ENCODE measurements at places on chromosomes 7 and 10.

GRCh38 chr10:129410688-129411392 lies 56.2 kb upstream of the MGMT start:
- DNase-seq = no peak

DNA sequence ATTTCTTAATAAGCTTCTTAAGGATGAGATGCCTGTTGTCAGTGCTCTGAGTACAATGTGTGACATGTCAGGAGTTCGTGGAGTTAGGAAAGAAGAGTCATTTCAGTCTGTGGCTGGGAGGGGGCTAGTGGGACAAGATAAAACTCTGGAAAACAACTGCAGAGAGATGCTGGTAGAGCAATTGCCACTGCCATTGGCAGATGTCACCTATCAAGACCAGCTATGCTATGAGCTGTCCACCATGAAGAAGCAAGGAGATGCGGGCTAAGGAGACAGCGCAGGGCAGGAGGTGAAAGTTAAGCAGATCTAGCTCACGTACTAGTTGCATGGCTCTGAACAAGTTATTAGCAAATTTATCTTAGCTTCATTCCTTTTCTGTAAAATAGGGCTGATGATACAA lies 756.7 kb downstream of the KCNMA1 start:
- DNase-seq = no peak

- no peak for DNase-seq
Measured at GRCh38 chr7:143321734-143322133, 5.8 kb downstream of the CLCN1 start.

DNA sequence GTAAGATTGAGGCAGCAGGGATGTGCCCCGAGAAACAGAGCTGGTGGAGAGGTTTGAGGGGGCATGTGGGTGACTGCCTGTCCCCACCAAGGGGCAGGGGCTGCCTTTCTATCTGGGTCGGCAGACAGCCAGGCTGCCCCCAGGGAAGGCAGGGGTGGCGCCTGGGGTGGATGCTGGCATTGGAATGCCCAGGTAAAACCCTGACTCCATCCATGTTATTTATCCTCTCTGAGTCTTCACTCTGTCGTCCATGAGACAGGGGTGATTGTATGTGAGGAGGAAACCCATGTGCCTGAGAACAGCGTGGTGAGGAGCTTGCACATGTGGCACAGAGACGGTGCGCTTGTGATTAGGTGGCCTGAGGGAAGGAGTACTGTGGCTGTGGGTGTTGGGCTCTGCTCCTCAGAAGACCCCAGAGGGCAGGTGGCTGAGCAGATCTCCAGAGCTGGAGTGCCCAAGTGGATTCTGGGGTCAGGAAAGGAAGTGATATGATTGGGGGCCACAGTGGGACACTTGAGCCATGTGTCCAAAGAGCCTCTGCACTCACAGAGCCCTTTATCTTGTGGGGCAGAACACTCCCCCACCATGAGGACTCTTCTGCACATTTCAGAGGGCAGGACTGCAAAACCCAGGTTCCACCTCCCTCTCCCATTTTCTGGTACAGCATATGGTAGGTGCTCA lies 100.4 kb upstream of the RET start:
- no peak for DNase-seq

DNA sequence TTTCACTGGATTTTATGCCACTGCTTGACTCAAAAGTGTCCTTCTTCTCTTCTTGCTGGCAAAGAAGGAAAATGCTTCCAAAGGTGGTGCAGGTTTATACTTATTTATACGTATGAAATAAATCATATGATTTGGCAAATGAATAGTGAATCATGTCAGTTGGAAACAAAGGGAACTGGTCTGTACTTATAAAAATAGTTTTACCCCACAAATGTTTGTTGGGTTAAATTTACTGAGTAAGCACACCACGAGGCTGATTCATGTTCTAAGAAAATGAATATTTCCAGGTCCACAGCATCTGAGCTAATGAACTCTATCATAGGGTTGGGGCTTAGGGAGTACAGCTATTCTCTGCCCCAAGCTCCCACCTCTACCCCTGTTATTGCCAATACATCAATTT lies 232.2 kb downstream of the TRIL start:
- no peak for DNase-seq

- DNase-seq = no peak
Measured at GRCh38 chr10:86659721-86660453, 5.5 kb downstream of the OPN4 start.

DNA sequence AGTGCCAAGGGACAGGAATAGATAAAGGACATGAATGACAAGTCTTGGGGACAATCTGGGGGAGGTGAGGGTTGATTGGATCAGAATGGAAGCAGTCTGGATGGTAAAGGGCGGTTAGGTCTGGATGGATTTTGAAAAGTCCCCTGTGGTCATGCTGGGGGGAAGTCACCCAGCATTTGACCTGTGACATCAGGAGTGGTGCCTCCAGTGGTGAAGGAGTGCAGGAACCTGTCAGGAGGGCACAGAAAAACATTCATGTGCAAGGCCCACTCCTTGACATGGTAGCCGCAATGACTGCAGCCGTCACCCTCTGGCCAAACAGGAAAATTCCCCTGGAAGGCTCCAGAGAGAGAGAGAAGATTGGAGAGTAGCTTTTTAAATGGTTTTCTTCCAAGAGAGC lies 304.8 kb downstream of the GFRA1 start:
- DNase-seq = no peak

- no peak for DNase-seq
Measured at GRCh38 chr10:75662715-75663114, 231.3 kb downstream of the LRMDA start.

DNA sequence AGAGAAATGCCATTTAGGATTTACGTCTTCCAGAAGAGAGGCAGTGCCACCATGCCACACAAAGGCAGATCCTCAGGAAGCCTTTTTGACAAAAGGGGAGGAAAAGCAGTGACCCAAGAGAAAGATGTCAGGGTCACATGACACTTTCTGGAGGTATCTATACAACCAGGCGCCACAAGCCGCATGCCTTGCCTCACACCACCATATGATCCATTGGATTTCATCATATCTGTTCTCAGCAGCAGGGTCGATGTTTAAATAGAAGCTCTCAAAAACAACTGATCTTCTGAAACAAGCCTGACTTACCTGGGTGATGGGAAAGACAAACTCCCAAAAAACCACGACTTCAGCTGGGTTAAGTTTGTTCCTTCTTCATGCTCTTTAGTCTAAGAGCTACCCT lies 52.5 kb upstream of the UNC5B start:
- no peak for DNase-seq

DNA sequence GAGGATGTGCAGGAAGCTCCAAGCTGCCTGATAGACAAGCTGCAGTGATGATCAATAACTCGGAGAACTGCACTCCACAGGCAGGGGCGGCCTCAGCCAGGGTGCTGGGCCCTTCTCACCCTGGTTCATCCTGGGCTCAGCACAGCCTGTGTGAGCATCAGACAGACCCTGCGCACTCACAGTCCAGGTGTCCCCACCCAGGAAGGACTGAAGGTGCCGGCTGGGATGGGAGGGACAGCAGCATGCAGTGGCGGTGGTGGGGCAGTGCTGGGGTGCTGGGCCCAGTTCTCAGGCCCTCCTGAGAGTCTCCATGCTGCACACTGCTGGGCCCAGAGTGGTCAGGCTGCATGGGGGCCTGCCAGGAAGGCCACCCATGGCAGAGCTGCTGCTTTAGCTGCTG lies 74.1 kb downstream of the ITIH5 start:
- DNase-seq = no peak

- no peak for DNase-seq
Measured at GRCh38 chr7:91843831-91844230, 36.7 kb downstream of the MTERF1 start.

GRCh38 chr7:1288996-1289551 lies 56.4 kb downstream of the UNCX start:
- no peak for DNase-seq

DNA sequence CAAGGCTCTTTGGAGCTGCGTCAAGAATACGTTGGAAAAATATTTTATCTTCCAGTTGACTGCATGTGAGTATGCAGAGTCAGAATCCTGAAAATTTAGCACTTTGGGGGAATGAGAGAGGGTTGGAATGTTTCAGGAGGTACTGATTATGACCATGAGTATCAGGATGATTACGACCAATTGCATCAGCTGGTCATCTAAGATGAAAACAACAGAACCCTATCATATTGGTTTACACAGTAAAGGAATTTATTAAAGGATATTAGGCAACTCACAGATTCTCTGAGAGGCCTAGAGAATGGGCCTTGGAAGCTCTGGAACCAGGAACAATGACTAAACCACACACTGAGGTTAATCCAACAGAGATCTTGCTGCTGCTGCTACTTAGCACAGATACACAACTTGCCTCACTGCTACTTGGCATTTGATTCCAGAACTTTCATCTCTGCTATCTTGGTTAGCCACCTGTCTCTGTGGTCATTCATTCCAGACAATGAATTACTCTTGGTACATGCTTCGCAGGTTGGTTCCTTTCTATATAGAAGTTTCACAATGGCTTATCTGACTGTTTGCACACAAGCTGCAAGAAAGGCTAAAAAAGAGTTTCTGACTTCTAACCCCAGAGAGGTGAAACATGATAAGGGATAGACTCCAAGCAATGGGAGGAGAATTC lies 68.0 kb upstream of the CTTNBP2 start:
- no peak for DNase-seq

- no peak for DNase-seq
Measured at GRCh38 chr10:63052083-63052482, 81.0 kb upstream of the NRBF2 start.

DNA sequence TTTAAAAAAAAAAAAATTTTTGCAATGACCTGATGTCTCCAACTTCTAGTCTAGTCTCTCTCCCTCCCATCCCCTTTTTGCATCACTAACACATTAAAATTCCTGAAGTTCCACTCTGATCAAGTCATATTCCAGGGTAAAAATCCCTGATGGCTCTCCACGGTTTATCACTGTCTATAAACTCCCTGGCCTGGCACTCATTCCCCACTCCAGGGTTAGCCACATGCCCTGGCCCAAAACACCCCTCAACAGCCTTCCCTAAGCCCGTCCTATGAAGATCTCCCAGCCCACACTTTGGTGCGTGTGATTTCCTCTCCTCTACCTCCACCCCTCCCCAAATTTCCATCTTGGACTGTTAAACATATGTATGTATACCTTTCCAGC lies 125.4 kb downstream of the JAZF1 start:
- DNase-seq = no peak

DNA sequence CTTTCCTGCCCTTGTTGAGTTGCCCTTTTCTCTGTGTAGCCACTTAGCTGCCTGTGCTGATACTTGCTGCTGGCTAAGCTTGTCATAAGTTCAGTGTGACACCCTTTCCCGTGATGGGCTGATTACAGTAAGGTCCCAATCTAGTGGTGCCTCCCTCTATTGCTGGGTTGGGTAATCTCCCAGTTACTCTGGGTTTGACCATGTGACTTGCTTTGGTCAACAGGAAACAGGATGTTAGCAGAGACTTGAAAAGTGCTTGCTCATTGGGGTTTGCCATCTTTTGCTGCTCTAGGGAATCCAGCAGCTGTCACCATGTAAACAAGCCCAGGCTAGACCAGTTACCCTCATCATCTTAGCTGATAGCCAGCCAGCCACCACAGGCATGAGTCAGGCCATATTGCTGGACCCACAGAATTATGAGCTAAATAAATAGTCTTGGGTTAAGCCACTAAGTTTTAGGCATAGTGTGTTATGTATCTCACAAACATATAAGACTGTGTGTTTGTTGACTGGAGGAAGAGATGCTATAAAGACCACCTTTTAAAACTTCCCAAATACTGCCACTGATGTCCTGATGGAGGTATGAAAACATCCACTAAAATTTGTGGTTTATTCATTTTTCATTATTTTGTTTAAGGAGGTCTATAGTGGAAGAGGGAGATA lies 4.0 kb upstream of the LEP start:
- DNase-seq = no peak

GRCh38 chr10:6729071-6729774 lies 149.1 kb upstream of the PRKCQ start:
- no peak for DNase-seq

- DNase-seq = no peak
Measured at GRCh38 chr10:27446091-27446918, 57.8 kb upstream of the RAB18 start.

- DNase-seq = no peak
Measured at GRCh38 chr7:155259866-155260497, 37.7 kb upstream of the INSIG1 start.

DNA sequence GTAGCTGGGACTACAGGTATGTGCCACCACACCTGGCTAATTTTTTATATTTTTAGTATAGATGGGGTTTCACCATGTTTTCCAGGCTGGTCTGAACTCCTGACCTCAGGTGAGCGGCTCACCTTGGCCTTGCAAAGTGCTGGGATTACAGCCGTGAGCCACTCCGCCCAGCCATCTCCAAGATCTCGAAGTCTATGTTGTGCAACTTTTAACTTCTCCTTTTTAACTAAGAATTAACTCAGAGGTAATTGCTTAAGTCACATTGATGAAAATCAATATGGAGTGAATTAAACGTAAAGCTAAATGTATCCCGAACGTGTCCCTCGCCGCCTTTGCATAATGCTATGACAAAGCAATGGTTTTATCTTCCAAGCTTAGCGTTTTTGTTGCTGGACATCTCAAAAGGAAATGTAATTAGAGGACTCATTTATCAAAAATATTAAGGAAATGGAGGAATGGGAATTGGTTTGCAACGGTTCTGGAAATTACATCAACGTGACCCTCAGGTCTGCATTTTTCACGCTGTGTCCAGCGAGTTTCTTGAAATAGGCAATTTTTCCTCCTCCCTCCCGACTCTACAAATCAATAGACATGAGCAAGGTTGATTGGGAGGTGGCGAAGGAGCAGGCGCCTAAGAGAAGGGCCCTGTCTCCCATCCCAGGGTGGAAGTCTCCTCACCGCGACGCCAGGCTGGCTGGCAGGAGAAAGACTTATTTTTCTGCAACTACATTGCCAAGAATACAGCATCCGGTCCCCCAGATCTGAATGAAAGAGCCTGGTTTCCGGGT lies 89.8 kb downstream of the TMEM130 start:
- DNase-seq = no peak

GRCh38 chr10:133344236-133344635 lies 2.9 kb upstream of the PRAP1 start:
- DNase-seq = no peak

GRCh38 chr7:21059069-21059468 lies 272.4 kb upstream of the SP8 start:
- no peak for DNase-seq

GRCh38 chr10:124612611-124613498 lies 131.3 kb downstream of the FAM53B start:
- DNase-seq = no peak

- DNase-seq = no peak
Measured at GRCh38 chr7:149827089-149827981, 10.8 kb upstream of the ZNF862 start.

- no peak for DNase-seq
Measured at GRCh38 chr10:28644647-28645046, 32.7 kb upstream of the BAMBI start.

- DNase-seq = no peak
Measured at GRCh38 chr10:30493609-30494530, 59.9 kb downstream of the MAP3K8 start.

DNA sequence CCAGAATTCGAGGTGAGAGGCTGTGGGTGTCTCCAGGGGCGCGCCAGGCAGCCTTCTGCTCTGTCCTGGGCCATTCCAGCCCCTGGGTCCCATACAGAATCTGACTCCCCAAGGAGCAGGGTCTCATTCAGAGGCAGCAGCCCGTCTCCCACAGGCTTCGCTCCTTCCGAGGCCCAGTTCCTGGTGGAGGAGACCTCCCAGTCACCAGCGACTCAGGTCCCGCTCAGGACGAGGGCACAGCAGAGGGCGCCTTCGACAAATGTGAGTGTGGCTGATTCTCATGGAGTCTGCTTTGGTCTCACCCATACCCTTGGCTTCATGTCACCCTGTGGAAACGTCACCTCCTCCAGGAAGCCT lies 81.8 kb upstream of the GPR26 start:
- no peak for DNase-seq

GRCh38 chr7:81408728-81409127 lies 361.1 kb downstream of the HGF start:
- no peak for DNase-seq
